Stimulated activated CD4-positive, alpha-beta T cell treated with anti-CD3 and anti-CD28 coated beads, Interleukin-12 subunit alpha, Interleukin-12 subunit beta, amount 100 ng/mL, for 24 hours (primary cell): ENCODE measurements at places on chromosomes 1 and 21.

DNA sequence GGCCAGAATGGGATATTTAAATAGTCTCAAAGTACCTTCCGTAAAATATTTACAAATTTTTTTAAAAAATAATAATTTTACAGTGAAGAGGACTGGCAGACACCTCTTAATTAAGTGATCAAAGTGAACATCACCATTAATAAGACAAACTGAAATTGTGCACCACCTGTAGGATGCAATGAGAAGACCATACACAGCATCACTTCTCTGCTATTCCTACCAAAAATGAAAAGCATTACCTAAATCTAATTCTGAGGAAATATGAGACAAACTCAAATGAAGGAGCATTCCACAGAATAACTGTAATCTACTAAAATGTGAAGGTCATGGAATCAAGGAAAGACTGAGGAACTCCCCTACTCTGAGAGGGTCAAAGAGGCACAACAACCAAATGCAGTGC is 68.2 kb upstream of the PRDX6 start:
- no peak for DNase-seq

DNA sequence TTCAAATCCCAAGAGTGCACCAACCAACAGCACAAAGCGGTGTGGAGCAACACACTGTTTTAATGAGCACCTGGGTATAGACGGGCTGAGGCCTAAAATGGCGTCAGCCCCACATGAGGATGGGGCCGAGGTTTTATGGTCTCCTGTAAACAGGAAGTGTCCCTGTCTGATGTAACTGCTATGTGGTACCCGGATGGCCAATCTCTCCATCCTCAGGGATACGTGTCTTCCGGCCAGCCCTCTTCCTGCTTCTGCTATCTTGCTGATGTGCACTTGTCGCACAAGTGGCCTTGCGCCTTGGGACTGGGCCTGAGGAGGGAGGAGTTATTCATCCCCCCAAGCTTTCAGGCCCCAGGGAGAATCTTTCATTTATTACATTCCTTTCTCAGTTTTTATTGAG is 73.5 kb downstream of the CNST start:
- no peak for DNase-seq

DNA sequence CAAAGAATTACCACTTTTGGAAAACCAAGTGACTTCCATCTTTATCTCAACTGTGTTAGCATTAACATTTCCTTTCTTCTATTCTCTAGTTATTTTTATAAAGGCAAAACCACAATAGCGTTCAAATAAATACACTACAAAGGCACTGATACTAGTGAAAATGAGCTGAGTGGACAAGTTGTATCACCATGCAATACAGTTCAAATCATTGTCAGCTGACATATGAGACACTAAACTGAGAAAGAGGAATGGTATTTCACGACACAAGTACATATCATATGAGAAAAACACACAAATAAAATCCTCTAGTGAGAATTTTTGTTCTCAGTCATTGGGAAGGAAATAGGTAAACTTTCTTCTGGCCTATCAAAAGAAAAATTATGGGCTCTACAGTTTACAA is 26.2 kb downstream of the ENAH start:
- no peak for DNase-seq

DNA sequence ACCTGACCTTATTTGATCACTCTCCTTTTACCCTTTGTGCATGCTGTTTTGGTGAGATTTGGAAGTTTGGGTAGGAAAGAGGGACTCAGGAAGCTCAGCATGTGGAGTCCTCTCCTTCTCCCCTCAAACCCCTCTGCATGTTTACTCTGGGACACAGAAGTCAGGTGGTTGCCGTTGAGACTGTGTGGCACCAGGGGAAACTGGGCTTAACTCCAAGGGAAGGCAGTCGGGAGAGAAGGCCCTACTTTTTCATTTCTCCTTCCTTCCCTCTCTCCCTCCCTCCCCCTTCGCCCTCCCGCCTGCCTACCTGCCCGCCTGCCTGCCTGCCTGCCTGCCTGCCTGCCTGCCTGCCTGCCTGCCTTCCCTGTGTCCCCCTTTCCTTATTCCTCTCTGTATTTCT is 34.8 kb upstream of the TTC22 start:
- no peak for DNase-seq

DNA sequence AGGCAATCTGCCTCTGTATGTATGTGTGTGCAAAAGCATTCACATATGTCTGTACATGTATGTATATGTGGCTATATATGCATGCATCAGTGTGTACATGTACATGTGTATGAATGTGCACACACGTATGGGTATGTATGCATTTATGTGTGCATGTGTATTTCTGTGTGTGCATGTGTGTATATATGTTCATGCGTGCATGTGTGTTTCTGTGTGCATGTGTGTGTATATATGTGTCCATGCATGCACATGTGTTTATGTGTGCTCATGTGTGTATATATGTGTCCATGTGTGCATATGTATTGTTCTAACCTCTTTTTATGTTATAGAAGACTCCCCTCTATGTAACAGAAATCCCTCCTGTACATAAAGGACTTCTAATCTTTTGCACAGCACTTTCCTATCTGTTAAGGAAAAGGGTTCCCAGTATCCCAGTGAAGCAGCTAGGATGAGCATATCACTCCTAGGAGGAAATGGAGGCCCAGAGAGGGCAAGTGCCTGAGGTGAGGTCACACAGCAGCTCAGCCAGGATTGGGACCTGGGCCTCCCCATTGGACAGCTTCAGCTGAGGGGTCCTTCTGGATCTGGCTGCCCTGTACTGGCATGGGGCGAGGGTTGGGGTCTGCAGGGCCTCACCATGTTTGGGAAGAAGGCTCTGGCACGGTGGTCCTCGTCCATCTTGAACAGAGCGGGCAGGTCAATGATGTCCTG is 15.8 kb upstream of the SDHB start:
- no peak for DNase-seq

- no peak for DNase-seq
Observed at GRCh38 chr1:226754793-226755533, 15.9 kb upstream of the ITPKB start.

DNA sequence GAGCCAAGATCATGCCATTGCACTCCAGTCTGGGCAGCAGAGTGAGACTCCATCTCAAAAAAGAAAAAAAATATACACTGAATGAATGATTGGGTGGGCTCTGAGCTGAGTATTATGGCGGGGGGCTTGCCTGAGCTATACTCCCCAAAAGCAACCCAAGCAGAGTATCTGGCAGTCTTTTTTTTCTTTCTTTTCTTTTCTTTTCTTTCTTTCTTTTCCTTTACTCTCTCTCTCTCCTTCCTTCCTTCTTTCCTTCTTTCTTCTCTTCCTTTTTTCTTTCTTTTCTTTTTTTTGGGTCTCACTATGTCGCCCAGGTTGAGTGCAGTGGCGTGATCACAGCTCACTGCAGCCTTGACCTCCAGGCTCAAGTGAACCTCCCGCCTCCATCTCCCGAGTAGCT is 27.7 kb downstream of the KIAA1614 start:
- DNase-seq, result no peak

DNA sequence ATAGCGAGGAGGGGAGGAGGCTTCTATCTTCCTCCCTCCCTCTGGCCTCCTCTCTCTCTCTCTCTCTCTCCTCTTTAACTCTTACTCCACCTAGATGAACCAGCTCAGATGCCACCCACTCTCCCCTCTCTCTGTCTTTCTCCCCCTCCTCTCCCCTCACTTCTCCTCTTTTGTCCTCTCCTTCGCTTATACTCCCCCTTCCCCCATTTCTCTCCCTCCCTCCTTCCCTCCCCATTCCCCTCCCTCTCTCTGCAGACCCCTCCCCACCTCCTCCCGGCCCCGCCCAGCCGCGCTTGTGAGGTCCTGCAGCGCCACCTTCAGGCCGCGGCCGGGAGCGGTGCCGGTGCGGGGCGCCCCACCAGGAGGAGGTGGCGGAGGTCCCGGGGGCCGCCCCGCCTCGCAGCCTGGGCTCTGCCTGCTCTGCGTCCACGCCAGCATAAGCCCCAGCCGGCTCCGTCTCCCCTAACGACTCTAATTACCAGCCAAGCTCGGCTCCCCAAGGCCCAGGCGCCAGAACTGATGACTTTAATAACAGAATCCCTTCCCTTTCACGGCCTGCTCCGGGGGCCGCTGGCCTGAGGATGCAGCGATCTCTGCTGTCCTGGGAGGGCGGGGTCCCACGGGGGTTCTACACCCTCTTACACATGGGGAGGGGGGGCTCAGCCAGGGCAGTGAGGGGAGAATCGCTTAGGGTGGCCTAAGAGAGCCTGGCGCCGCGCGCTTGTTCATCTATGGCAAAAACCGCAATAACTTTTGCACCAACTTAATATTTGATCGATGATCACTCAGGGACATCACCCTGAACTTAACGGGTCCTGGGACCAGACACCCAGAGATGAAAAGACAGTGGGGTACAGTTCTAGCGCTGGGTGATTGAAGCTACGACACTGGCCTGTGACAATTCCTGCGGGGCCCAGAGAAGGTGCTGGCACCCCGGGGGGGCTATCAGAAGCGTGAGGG is 637.3 kb downstream of the MATN1 start:
- peak; percentile 33 for DNase-seq

DNA sequence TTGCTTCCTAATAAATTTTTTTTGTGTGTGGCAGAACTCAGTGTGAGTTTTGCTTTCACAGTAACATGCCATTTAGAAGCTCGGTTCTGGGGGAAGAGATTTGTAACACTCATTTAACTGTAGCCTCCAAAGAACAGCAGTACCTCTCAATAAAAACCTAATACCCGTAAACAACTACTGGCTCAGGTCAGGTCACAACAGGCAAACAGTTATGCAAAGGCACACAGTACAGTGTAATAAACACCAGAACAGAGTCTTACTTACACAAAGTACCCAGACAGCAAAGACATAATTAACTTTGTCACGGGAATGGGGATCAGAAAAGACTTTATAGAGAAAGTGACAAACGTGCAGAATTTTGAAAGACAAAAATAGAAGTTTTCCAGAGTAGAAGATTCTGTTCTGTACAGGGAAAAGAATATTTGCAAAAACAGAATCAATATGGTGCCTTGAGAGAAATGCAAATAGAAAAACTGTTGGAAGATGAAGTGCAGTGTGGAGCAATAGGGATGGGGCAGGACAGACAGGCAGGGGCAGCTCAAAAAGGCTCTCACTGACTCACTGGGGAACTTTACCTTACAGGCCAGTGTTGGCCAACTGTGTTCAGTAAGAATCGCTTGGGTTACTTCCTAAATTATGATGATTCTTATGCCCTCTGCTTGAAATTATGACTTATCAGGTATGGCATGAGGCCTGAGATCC is 38.8 kb downstream of the EGLN1 start:
- DNase-seq, result no peak

- DNase-seq, result no peak
Observed at GRCh38 chr1:168466714-168467131, 77.1 kb downstream of the XCL2 start.

DNA sequence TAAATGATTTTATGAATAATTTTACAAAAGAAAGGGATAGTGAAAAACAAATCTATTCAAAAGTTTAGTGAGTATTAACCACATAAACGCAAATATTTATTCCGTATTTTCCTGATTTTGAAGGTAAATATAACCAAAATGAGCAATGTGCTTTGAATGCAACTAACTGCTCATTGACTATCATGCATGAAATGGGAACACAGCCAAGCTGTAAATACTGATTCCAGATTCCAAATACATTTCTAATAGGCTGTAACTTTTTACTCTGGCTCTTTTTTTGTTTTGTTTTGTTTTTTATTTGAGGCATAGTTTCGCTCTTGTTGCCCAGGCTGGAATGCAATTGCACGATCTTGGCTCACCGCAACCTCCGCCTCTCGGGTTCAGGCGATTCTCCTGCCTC is 41.8 kb downstream of the SELENOF start:
- no peak for DNase-seq

DNA sequence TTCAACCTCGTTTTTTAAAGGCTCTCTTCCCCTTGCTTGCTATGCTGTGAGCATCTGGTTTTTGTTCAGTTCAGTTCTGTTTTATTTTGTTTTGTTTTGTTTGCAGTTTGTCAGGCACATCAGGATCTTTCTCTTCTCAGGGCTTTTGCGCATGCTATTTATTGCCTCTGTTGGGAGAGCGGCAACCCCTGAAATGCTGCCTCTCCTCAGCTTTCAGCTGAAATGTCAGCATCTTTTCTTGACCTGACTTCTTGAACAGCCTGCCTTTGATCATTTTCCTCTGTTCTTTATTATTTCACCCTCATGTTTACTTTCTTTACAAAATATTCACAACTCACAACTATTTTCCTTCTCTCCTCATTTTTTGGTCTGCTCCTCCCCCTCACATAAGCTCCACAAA is 50.4 kb upstream of the RC3H1 start:
- DNase-seq, result no peak

- DNase-seq, result no peak
Observed at GRCh38 chr1:182587093-182587492, 2.0 kb downstream of the RNASEL start.

GRCh38 chr1:186435336-186435735 is 25.6 kb downstream of the PDC start:
- no peak for DNase-seq

GRCh38 chr1:8873506-8874229 is 4.8 kb downstream of the ENO1 start:
- DNase-seq, result peak; percentile 81

- no peak for DNase-seq
Observed at GRCh38 chr1:221963742-221964141, 221.9 kb upstream of the DUSP10 start.

DNA sequence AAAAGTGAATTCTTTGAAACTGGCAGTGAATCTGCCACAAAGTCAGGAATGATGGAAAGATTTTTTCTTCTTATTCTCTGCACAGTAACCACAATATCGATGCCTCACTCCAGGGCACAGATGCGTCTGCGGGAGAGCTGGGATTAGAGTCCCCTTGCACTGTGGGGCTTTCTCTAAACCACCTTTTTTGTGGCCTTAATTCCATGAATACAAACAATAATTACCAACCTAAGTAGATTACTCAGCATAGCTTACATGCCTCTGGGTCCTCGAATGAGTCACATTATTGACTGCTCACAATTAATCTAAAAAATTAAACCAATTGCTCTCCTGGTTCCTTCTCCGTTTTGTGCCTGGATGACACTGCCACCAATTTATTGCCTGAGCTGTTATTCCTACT is 125.8 kb downstream of the KAZN start:
- no peak for DNase-seq

DNA sequence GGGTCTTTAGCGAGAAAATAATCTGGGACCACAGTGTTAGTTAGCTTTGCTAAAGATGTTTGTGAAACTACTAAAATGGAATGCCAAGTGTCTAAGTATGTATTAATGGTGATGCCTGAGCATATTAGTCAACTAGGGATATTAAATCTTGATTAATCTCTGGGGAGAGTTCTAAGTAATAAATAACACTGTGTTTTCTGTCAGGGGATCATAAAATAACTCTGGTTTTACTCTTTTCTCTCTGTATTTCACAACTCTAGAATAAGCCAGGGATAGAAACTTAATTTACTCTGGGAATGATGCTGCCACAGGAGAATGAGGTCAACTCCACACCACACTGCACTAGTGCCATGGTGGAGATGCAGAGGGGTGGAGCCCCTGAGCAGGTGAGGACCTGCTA is 399.2 kb downstream of the PTBP2 start:
- no peak for DNase-seq

GRCh38 chr21:37459575-37459974 is 93.0 kb downstream of the DYRK1A start:
- DNase-seq, result no peak

DNA sequence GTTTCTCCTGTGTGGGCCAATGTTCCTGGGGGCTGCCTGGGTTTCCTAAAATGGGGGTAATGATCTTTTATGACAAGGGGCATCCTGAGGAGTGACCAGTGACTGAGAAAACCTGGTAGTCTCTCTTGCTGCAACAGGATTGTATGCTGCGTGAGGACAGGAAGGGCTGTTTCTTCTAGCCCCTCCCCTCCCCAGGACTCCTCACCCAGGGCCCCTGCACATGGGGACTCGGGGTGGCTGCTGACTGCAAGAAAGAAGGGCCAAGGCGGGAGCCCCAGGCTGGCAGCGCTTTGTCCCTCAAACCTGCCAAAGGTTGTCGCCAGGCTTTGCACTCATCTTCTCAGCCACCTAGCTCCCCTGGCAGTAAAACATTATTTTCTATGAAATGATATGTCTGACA is 442.4 kb downstream of the CAMTA1 start:
- no peak for DNase-seq
